ENCODE measurements at places on chromosomes 11 and 22. TPM values are rescaled to one million over a fixed set of nuclear protein-coding genes. Genes with fewer than 3 reads are reported as not detected.

DNA sequence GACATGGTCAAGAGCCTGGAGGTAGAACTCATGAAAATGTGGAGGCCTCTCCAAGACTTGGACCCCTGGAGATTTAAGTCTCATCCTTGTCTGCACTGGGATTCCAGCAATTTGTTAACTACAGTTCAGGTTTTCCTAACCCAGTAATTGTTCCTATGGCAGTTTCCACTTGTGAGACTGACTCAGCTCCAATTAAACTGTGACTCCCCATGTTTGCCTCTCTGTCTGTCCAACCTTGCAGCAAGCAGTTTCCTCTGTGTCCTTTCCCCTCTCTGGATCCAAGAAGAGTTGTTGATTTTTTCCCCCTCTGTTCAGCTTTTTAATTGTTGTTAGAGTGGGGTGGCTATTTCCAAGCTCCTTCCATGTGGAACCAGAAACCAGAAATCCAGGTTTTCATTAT, 16.2 kb upstream of the ARHGAP20 start:
- DNase-seq = no peak

The APLNR gene
- polyA plus RNA-seq = 2.1 TPM

GRCh38 chr22:19639610-19640135, 74.6 kb upstream of the SEPTIN5 start:
- no peak for DNase-seq

- DNase-seq = no peak
Measured at GRCh38 chr11:128467610-128468041, 119.7 kb downstream of the ETS1 start.

The BDNF gene
- 0.31 TPM for polyA plus RNA-seq

DNA sequence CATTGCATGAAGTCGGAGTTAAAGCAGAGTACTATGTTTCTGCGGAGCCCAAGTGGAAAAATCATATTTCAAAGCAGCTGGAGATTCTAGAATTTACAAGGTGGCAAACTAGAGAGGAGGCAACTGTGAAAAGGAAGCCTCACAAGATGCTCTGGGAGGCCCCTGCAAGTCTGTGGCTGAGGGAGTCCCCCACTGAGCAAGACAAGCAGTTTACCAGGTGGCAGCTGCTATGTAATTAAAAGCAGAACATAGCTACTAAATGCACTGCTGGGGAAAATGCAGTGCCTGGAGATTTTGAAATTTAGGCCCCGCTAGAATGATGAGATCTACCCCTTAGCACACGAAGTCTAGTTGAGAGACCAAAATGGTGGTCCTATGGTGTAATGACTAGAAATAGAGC, 728.0 kb downstream of the OPCML start:
- DNase-seq = no peak

DNA sequence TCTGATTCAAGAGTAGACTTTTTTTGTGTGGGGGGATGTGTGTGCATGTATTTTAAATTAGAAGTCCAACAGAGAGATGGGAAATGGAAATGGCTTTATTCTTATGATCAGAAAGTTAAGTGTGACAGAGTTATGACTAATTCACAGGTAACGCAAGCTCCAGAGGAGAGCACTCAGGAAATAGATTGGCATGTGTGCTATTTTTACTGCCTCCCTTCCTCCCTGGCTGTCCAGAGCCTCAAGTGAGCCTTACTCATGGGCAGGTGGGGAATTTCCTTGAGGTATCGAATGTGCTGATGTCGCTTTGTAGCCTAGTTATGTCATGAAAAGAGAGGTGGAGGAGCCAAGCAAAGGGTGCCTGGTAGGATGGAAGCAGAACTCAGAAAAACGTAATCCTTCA, 70.3 kb upstream of the BDNF start:
- DNase-seq = no peak

DNA sequence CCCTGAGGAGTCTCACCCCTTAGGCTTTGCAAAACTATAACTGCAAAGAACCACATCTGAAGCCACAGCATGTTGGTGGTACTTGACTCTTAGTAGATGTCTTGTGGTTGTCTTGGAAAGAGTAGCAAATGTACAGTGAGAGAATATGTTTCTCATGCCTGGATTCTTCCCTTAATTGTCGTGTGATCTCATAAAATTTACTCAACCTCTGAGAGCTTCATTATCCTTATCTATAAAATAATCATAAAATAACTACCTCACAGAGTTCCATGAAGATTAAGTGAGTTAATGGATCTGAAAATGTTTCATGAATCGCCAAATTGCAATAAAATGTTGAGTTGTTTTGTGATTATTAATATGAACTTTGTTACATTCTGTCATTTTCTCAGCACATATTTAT, 491.5 kb downstream of the METTL15 start:
- no peak for DNase-seq

GRCh38 chr11:1547467-1548098, 24.5 kb downstream of the DUSP8 start:
- no peak for DNase-seq

The MMP3 gene
- polyA plus RNA-seq = not detected

The TMEM191B gene
- not detected for polyA plus RNA-seq

GRCh38 chr11:61728940-61729219, 23.6 kb upstream of the MYRF start:
- no peak for DNase-seq

The CSF2RB gene
- 1.2 TPM for polyA plus RNA-seq

The TCF20 gene
- polyA plus RNA-seq = 5.6 TPM

DNA sequence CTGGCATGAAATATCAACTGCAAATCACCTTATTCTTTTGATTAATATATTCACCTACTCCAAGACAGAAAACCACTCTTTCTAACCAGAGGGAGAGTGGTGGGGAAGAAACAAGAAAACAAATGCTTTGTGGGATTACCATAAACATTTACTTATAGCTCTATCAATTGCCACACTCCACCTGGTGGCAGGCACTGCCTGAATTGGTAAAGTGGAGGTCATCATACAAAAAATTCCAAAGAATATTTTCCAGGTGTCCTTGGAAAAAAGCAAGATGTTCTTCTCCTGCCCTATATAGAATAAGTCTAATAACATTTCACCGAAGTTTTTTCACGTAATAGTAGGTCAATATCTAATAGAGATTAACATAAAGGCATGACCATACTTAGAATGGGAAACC, 45.3 kb downstream of the PHF21A start:
- no peak for DNase-seq

The XRRA1 gene
- 7.2 TPM for polyA plus RNA-seq
